Mesenteric fat pad (tissue), 1 donor: ENCODE measurements at places on chromosomes 16 and 17. TPM values are rescaled to one million over a fixed set of nuclear protein-coding genes. Genes with fewer than 3 reads are reported as not detected.
A peak's percentile ranks its signal among the peaks of the same experiment; 100 is the strongest.

DNA sequence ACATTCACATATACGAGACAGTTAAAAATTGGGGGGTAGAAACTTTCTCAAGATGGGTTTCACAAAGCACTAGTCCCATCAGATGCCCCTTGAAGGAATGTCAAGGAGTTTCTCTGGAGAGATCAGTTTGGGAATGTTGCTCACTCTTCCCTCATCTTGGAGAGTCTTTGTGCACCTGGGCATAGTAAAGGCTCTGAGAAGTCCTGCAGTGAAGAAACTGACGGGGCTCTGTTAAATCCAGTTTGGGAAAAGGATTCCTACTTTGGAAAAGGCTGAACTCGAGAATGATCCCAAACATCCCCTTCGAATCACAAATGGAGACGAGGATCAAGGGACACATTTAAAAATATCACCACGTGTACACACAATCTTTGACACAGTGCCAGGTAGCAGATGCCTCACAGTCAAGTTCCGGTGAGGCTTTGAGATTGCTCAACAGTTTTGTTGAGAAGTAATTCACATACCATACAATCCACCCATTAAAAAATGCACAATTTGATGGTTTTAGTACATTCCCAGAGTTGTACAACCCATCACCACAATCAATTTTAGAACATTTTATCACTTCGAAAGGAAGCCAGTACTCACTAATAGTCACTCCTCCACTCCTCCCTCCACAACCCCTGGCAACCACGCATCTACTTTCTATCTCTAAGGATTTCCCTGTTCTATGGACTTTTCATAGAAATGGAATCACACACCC is 203.4 kb upstream of the FOXF1 start:
- peak; percentile 53 for DNase-seq

DHRS7C gene
- not detected for total RNA-seq

DNA sequence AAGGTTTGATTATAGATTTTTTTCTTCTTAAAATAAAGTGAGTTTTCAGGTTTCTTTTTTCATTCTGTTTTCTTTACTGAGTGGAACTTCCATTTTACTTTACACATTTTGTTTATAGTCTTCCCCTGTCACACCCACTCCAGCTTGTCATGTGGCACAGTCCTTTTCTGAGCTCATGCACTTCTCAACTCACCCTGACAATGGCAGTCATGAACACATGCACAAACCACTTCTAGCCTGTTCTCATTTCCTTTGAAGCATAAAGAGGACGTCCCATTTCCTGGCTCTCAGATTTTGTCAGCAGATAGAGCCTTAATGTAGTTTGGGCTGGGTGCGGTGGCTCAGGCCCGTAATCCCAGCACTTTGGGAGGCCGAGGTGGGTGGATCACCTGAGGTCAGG is 168.0 kb downstream of the AHSP start:
- DNase-seq, result no peak

GRCh38 chr17:66481271-66481670 is 178.9 kb downstream of the PRKCA start:
- no peak for DNase-seq

COPRS gene
- 61.3 TPM for total RNA-seq

- DNase-seq, result no peak
Measured at GRCh38 chr17:49862781-49863331, 15.0 kb upstream of the TAC4 start.

OR1F1 gene
- total RNA-seq, result not detected

GRCh38 chr17:2416010-2416734 is 15.3 kb upstream of the MNT start:
- DNase-seq, result no peak

AATK gene
- 7.9 TPM for total RNA-seq

DNA sequence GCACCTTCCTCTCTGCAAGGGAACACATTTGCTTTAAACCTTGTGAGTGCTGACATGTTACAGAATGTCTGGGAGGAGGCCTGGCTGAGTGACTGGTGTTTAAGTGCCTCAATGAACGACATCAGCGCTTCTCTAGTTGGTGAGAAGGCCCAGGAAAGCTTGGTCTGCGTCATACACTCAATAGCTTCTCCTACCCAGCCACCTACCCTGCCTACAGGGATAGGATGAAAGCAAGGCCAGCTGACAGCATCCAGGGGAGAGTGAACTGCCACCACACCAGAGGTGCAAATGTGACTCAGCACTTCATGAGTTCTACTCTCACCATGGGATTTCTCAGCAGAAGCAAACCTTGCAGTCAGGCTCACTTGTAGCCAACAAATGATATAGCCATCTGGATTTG is 31.7 kb upstream of the CFAP20 start:
- no peak for DNase-seq

- peak; percentile 62 for DNase-seq
Measured at GRCh38 chr17:79023180-79023705, 726 bp upstream of the C1QTNF1 start.

GRCh38 chr17:48427598-48427997 is 2.4 kb downstream of the SKAP1 start:
- DNase-seq, result no peak

PRR15L gene
- total RNA-seq, result not detected

GPR179 gene
- total RNA-seq, result not detected

DNA sequence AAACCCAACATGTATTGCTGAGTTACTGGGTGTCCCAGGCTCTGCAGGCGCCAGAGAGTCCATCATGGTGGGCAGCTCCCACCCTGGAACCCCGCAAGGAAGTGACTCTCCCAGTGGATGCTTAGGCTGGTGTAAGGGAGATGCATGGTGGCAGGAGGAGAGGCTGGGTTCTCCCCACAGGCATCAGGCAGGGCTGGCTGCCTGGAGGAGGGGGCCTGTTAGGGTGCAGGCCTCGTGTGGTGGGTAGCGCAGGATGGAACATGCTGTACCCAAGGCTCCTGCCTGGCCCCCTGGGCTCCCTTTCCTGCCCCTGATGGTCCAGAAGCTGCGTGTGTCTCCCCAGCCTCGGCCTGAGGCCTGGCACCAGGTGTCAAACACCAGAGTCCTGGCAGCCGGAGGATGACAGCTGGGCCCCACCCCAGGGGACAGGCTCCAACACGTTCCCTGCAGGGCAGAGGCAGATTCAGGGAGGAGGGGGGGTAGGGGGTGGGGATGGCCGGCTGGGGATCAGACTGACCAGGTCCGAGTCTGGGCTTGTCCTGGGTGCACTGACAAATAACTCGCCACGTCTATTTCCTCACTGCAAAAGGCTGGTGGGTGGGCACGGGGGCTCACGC is 40.2 kb upstream of the CIBAR2 start:
- DNase-seq, result no peak

- no peak for DNase-seq
Measured at GRCh38 chr17:29012535-29012934, 6.7 kb upstream of the SEZ6 start.

DNA sequence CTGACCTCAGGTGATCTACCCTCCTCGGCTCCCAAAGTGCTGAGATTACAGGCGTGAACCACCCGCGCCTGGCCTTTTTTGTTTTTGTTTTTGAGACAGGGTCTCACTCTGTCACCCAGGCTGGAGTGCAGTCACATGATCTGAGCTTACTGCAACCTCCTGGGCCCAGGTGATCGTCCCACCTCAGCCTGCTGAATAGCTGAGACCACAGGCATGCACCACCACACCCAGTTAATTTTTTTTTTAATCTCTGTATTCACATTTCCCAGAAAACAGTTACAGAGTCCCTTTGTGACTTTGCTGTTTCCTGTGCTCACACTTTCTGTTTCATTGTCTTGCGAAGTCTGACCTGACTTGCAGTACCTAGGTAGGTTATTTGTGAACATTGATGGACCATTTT is 2.7 kb downstream of the CLUAP1 start:
- DNase-seq, result peak; percentile 26
